Activated T-helper 1 cell treated with anti-CD3 and anti-CD28 coated beads, Interleukin-2, amount 50 U/mL, for 16 hours (primary cell): ENCODE measurements at places on chromosomes 13 and 19.

DNA sequence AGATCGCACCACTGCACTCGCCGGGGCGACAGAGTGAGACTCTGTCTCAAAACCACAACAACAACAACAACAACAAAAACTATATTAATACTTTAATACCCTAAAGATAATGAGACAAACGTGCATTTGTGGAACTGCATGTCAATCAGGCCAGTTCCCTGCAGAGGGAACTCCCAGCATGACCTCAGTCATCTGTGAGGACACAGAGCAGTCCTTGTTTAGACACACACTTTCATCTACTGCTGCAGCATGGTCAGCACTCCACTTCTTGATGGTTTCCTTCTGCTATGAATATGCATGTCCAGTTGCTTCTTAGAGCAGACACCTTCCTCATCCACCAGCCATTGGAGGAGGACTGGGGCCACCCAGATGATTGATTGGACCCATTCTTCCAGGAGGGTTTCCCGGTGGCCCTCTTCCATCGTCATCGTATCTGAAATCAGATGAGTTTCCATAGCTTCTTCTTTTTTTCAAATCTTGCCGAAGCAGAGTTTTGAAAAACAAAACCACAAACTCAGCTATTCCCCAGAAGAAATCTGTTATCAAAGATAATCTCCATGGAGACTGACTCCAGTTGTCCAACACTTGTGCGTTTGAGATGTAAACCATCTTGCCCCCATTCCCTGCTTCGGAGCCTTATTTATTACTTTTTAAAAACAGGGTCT, 26.5 kb downstream of the ZNF607 start:
- DNase-seq, result no peak

DNA sequence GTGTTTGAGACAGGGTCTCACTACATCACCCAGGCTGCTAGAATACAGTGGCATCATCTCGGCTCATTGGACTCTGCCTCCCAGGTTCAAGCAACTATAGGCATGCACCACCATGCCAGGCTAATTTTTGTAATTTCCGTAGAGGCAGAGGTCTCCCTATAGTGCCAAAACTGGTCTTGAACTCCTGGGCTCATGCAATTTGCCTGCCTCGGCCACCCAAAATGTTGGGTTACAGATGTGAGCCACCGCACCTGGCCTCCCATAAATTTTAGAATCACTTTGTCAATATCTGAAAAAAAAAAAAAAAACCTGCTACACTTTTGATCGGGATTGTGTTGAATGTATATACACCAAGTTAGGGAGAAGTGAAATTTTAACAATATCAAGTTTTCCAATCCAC, 11.9 kb upstream of the PLEKHF1 start:
- no peak for DNase-seq

GRCh38 chr13:22285867-22286266, 615.0 kb downstream of the FGF9 start:
- DNase-seq, result no peak

DNA sequence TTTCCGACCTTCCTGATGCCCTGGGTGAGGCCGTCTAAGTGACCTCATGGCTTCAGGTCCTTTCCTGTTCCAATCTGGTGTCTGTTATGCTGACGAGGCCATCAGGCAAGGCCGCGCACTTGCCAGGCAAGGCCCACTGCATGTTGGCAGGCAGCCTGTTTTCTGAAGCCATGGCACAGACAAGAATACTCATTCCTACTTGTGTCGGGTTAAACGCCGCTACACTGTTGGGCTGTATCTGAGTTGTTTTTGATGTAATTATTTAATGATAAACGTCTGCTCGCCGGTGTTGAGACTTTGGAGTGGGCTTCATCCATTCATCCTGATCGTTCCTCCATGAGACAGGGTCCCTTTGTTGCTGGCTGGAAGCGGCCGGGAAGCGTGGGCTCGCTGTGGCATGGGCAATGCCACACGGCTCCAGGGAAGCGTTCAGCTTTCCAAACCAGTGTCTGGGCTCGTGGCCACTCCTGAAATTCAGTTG, 92.1 kb downstream of the ATP11A start:
- no peak for DNase-seq

- no peak for DNase-seq
Observed at GRCh38 chr13:21118180-21118579, 56.8 kb upstream of the LATS2 start.

DNA sequence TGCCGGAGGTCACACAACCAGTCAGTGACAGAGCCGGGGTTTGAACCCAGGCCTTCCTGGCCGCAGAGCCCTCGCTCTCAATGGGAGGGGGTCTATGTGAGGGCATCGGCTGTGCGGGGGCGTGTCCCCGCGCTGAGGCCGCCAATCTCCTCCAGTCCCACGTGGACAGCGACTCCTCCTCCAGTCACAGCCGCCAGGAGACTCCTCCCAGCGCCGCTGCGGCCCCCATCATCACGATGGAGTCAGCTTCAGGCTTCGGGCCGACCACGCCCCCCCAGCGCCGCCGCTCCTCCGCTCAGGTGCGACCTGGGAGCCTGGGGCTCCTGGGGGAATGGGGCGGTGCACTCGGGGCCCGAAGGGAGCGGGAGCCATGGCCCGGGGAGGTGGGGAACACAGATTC, 6.0 kb downstream of the SPRED3 start:
- DNase-seq, result peak; percentile 56

GRCh38 chr13:113753171-113753570, 5.9 kb upstream of the TMEM255B start:
- DNase-seq, result no peak

DNA sequence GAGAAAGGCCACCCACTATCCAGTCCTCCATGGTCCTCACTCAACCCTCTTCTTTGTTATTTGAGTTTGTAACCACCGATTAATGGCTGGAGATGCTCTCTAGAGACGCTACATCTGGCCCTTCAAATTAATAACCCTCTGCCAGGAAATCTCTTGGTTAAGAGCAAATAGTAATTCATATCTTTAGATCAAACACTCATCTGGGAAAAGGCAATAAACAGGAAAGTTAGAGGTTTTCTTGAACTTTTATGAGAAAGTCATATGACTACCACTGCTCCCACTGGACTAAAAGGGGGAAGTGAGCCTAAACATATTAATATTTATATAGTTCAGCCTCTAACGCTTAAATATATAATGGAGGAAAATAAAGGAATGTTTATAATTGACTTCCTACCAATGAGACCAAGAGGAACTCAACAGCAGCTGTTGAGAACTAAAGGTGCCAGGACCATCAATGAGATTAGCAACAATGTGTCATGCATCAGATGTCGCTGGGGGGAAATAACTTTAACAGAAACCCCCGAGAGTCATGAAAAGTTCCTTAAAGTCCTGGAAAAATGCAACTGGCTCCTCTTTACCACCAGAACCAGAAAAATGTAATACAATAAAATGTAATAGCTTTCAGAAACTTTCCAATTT, 2.7 kb downstream of the TBC1D4 start:
- DNase-seq, result no peak

GRCh38 chr13:23472189-23472588, 38.7 kb upstream of the SACS start:
- no peak for DNase-seq

DNA sequence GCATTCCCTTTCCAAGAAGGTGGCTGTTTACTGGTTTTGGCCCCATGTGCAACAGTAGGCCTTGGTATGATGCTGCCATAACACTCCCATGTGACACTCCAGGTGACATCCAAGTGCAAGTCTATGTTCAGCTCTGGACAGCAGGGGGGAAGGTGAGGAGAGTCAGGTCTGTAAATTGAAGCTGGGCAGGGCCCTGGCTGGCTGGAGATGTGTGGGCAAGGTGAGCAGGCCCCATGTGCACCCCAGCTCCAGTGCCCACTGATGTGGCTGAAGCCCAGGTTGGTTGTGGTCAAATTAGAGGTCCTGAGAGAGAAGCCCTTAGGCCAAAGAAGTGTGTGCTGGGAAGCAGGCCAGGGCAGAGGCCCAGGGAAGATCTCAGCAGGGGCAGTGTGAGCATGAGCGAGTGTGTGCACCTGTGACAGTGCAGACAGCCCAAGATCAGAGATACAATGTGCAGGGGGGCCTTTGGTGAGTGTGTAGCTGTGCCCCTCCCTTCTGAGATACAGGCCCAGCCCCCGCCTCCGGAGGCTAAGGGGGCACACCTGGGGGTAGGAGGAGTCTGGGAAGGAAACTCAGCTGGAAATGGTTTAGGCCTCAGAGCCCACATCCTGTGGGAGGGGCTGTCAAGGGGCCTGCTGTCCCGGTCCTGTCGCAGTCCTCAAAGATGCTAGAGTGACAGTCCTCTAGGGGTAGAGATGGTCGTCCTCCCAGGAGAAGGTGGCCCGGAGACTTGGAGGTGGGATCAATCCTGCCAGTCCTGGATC, 18.6 kb downstream of the DEDD2 start:
- DNase-seq, result peak; percentile 46

GRCh38 chr13:34815526-34815925, 126.5 kb upstream of the NBEA start:
- no peak for DNase-seq

DNA sequence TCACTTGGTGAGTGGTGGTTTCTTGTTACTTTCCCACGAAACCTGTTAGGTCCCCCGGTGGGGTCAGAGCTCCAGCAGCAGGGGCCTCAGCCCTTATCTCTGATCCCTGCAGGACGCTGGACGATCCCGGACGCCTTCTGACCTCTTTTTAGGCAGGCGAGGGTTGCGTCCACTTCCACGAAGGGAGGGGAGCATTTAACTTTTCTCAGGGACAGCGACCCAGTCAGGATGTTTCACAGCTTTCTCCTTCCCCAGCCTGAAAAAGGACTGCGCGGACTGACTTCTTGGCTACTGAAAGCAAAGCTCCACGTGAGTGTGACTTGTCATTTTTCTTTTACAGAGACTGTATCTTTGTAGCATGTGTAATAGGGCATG, 692 bp downstream of the ZNF234 start:
- DNase-seq, result no peak

- no peak for DNase-seq
Observed at GRCh38 chr13:77623806-77624205, 73.7 kb upstream of the SLAIN1 start.

DNA sequence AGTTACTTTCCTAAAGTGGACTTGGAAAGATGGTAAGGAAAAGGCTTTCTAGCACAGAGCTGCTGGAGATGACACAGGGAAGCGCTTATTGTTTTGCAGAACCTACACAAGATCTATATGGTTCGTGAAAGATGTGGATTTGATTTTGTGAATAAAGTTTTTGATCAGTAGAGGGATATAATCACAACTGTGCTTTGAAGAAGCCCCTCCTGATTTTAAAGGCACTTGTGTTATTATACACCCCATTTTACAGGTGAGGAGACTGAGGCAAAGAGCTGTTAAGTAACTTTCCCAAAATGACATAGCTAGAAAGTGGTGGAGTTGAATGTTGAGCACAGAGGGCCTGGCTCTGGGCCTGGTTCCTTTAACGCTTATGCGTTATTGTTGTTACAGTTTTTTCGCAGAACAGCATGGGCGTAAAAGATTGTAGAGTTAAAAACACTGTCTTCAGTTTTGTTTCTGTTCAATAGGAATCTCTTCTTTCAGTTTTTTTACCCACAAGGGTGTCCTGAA, 1.4 kb downstream of the TDRD3 start:
- DNase-seq, result no peak

GRCh38 chr13:27012482-27013197, 159.0 kb downstream of the USP12 start:
- DNase-seq, result no peak

DNA sequence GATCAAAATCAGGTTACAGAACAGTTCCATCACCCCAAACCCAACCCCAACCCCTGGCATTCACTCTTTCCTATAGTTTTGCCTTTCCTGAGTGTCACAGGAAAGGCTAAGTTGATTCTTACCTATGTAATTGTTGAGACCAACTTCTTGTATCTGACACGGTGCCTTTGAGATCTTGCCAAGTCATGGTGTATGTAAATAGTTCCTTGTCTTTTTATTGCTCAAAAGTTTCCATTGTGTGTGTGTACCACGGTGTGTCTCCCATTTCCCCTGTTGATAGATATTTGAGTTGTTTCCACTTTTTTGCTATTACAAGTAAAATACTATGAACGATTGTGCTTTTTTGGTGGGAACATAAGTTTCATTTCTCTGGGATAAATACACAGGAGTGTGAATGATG, 3.3 kb upstream of the IGFL2 start:
- no peak for DNase-seq

GRCh38 chr13:86462011-86462410, 662.8 kb upstream of the SLITRK6 start:
- DNase-seq, result no peak
